Vagina (tissue), 2 donors: ENCODE measurements at places on chromosomes 16 and 17.

DNA sequence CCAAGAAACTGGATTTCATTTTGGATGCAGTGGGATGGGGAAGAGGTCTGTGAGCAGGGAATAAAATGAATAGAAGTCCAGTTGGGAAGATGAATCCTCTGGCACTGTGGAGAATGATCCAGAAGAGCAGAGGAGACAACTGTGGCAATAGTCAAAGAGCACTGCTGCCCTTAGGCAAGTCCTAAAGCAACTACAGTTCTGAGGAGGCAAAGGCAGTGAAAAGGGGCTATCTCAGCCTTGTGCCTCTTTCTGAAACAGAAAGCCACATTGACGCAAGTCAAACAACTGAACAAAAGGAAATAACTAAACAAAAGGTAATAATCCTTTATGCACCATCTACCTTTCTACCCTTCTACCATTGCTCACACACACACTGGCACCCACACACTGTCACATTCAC, 238.0 kb upstream of the AXIN2 start:
- no peak for DNase-seq

DNA sequence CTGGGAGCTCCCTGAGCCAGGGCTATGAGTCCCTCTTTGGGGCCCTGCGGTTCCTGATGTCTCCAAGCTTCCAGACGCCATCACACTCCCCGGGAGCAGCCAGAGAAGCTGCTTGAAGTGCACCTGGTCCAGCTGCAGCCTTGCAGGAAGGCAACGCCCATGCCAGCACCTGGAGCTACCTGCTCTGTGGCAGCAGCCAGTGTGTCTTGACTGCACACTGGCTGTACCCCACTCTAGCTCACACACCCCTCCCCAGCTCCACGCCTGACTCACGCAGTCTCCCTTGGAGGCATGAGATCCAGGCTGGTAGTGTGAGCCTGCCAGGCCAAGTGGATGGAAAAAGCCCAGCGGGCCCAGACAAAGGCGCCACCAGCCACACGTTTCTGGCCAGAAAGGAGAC, 63.3 kb downstream of the USP32 start:
- no peak for DNase-seq

GRCh38 chr17:45939395-45939794, 45.0 kb downstream of the MAPT start:
- no peak for DNase-seq

DNA sequence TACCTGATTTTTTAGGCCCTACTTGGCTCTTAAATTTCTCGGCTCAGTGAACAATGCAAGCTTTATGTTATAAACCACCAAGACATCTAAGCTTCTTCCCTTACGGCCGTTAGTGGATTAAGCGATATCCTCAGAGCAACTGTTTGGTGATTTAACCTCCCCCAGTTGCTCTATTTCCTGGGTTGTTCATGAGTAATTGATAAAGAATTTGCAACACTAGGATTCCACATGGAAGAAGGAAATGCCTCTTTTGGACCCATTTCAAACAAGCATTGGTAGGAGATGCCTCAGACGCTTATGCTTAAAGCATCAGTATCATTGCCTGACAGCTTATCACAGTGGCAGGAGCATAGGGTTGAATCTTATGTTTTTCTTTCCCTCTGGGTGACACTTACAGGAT, 65.3 kb downstream of the RBFOX1 start:
- DNase-seq = no peak

DNA sequence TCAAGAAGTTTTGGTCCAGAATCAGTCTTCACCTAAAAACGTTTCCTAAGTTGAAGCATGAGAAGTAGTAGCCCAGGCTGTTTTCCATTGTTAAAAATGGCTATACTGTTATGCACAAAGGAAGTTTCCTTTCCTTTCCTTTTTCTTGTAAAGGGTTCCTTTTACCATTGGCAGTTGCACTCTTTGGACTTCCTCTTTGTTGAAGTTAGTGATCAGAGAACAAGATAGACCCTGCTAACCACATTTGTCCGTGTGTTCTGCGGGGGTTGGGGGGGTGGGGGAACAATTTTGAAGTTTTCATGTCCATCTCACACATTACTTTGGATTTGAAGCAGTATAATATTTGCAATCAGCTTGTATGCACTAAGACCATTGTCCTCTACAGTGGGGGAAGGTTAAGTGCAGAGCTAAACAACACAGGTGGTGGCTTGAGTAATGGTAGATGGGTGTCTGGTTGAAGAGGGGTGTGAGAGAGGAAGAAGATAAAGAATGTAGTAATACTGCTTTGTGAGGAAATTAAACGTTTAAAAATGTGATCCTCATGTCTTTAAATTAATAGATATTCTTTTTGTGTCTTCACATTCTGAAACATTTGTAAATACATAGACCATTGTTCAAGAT, 1.4 kb downstream of the LPCAT2 start:
- no peak for DNase-seq
